ENCODE measurements at places on chromosomes 3 and 15. TPM values are rescaled to one million over a fixed set of nuclear protein-coding genes. Genes with fewer than 3 reads are reported as not detected.

The GOLGA6B gene
- not detected for total RNA-seq

The SAMD7 gene
- not detected for total RNA-seq

The RTP1 gene
- total RNA-seq: not detected

The MFSD1 gene
- 151 TPM for total RNA-seq

The GOLGA8G gene
- not detected for total RNA-seq
